ENCODE measurements at places on chromosomes 5 and 9.

DNA sequence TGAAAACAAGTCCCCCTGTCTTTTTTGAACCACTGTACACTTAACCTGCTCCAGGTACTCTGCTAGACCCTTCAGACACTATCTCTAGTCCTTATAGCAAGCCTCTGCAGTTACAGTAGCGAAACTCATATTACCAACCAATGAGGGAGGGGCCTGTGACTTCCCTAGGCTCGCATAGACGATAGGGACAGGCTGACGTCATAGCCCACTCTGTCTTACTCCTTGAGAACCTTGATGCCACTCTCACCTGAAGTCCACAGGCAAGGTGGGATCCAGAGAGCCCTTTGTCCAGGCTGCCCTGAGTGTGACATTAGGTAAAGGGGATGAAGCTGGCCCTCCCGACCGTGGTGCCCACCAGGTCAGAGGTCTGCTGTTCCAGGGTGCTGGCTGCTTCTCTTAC is 65.3 kb downstream of the ACTBL2 start:
- DNase-seq = no peak

DNA sequence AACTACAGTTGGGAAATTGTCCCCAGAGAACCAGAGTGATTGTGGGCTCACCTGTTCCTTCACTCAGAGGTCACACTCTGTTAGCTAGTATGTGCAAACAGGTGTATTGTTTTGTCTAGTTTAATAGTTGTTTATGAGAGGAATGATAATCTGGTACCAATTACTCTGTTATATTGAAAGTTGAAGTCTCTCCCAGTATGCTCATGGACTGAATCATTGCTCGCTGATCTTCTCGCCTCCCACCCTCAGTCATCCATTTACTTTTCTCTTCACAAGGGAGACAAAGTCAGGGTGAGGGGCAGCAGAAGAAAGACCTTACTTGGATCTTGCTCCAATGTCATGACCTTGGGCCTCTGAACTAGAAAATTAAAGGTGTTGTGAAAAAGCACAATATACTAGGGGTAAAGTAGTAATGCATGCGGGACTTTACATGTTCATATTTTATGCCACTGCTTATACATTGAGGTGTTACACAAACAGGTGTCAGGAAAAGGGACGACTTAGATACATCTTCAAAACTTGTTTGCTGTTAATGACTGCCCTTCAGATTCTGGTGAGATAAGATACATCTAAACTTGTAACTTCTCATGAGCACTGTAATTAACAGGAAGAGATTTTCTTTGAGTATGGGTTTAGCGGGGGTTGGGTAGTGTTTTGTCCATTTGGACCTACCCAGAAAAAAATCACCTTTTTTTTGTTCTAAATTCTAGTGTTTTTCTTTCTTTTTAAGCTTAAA is 36.9 kb downstream of the LNPEP start:
- no peak for DNase-seq

GRCh38 chr9:5922192-5922591 is 31.5 kb downstream of the MLANA start:
- DNase-seq = peak; percentile 45

DNA sequence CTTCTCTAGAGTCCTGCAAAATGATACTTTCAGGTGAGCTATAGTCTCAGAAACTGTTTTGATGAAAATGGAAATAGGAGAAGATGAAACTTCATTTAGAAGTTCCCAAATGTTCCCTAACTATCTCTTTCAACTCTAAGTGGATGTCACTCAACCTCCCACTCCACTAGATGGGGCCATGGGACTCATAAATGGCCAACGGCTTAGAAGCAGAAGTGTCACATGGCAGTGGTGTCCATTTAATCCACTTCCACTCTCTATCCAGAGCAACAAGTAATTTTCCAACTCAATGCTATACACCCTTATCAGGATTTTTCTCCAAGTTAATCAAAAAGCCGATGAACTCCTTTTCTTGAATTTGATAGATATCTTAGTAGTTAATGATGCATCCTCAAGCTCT is 295.7 kb downstream of the EDIL3 start:
- no peak for DNase-seq

DNA sequence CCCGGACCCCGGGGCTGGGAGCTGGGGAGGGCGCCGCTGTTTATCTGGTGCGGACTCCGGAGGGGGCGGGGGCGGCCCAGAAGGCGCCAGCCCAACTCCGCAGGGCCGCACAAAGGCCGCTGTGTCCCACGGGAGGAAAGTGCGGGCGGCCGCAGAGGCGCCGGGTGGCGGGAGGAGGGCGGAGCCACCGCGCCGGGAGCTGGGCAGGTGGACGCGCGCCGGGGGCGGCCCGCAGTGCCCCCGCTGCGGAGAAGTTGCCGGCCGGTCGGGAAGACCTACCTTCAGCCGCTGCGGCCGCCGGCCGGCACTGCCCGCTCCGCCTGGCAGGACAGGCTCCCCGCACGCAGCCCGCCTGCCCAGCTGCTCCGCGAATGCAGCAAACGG is 43.6 kb downstream of the NACC2 start:
- DNase-seq = no peak

DNA sequence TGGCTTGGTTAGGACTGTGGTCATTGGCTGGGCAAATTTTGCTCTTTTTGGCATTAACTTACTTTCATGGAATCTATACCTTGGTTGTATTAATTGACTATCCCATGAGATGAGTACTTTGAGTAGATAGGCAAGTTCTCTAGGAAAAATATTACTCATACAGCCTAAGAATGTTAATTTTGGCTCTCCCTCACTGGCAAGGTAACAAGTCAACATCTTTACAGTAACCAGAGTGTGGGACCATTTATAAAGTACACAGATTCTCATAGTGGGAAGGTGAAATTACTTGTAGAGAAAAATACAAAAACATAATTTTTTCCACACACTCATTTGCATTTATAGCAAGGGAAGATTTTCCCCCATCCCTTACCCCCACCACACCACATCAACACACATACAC is 154.6 kb upstream of the ZNF608 start:
- no peak for DNase-seq

- DNase-seq = no peak
Observed at GRCh38 chr5:170511551-170512258, 7.9 kb downstream of the KCNIP1 start.

GRCh38 chr5:73312146-73312871 is 136.3 kb downstream of the FOXD1 start:
- DNase-seq = no peak

GRCh38 chr5:21051945-21052344 is 1063.9 kb upstream of the CDH18 start:
- DNase-seq = no peak

DNA sequence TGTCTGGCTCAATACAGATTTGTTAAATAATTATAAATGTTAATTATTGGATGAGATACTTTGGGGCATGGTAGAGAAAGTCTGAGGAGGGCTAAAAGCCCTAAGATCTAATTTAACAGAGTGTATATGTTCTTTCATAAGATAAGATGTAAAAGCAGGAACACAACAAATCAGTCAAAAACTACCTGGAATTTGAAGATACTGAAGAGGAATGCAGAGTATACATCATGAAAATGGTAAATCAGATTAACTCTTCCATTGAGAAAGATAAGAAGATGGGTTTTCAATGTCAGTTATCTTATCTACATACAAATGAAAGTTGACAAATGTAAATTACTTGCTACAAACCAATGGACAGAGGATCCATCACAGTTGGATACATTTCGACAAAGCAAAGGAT is 107.3 kb upstream of the NFIB start:
- no peak for DNase-seq

DNA sequence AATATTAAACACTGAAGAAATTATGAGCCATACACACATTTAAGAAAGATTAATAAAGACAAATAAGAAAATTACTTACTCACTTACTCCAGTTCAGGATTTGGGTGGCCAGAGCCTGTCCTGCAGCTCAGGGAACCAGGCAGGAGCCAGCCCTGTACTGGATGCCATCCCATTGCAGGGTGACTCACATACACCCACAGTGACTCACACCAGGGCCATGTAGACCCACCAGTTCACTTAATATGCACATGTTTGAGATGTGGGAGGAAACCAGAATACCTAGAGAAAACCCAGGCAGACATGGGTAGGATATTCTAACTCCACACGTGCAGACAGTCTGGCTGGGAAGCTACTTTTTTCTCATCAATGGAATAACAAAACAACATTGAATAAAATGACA is 49.6 kb upstream of the ADRB2 start:
- no peak for DNase-seq

- no peak for DNase-seq
Observed at GRCh38 chr5:158304607-158305006, 445.7 kb upstream of the CLINT1 start.

DNA sequence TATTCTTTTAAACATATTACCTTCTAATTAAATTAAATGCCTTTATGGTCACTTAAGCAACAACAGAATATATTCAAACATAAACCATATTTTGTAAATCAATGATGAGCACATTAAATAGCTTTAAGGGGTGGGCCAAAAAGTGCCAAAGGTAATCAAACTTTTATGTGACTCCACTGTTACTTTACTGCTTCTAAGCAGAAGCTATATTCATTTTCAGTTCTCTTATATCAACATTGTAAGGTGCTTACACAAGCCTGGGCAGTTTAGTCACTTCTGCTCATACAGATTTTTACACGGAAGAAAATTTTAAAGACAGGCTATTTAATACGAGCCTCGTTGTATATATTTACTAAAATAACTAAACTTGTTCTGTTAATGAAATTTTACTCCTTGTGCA is 29.9 kb downstream of the RFX3 start:
- no peak for DNase-seq

GRCh38 chr5:160930406-160930805 is 78.4 kb upstream of the ATP10B start:
- no peak for DNase-seq

GRCh38 chr5:78809444-78809843 is 160.9 kb upstream of the LHFPL2 start:
- no peak for DNase-seq

GRCh38 chr9:36093384-36093783 is 43.1 kb upstream of the GLIPR2 start:
- no peak for DNase-seq

GRCh38 chr5:91296674-91297143 is 86.4 kb downstream of the ARRDC3 start:
- DNase-seq = no peak

GRCh38 chr5:36478646-36479317 is 127.6 kb upstream of the SLC1A3 start:
- no peak for DNase-seq

- DNase-seq = no peak
Observed at GRCh38 chr9:108631496-108632285, 224.1 kb downstream of the ACTL7B start.

DNA sequence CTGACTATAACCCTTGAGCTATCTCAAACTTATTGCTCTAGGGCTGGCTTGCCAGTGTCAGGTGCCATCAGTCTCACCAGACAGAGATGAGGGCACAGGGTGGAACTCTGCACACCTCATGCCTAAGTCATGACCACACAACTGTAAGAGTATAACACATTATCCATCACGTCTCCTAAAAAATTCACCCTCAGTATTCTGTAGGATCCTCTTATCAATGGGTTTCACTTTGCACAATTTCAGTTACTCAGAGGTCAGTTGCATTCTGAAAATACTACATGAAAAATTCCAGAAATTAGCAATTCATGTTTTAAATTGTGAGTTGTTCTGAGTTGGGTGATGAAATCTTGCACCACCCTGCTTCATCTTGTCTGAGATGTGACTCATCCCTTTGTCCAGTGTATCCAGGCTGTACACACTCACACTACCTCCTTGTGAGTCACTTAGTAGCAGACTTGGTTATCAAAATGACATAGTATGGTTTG is 690.9 kb upstream of the CDH18 start:
- no peak for DNase-seq

GRCh38 chr9:99486684-99487083 is 264.6 kb downstream of the SEC61B start:
- DNase-seq = no peak

GRCh38 chr5:139383993-139384590 is 995 bp upstream of the SLC23A1 start:
- DNase-seq = no peak

GRCh38 chr5:169607882-169608281 is 24.3 kb downstream of the SPDL1 start:
- DNase-seq = no peak

DNA sequence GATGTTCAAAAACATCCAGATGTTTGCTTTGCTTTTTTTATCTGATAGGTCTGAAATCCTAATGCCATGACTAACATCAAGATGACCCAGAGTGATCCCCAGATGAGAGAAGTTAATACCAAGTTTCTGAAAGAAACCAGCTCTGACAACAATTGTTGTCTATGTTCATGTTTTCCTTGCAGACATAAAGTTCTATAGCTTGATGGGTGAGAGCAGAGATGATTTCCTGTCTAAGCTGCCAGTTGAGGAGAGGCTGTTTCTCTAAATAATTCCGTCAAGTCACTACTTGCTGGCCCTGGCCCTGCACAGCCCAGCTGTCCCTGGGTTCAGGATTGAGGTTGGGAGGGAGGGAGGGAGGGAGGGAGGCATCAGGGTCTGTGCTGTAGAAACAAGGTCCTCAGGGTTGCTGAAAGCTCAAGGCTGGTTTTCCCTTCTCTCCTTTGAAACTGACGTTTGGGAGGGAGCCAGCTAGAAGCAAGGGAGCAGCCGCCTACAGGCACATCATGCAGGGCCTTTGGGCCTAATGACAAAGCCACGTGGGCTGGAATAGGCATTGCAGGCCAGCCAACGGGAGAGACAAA is 3.9 kb downstream of the SPARC start:
- no peak for DNase-seq

DNA sequence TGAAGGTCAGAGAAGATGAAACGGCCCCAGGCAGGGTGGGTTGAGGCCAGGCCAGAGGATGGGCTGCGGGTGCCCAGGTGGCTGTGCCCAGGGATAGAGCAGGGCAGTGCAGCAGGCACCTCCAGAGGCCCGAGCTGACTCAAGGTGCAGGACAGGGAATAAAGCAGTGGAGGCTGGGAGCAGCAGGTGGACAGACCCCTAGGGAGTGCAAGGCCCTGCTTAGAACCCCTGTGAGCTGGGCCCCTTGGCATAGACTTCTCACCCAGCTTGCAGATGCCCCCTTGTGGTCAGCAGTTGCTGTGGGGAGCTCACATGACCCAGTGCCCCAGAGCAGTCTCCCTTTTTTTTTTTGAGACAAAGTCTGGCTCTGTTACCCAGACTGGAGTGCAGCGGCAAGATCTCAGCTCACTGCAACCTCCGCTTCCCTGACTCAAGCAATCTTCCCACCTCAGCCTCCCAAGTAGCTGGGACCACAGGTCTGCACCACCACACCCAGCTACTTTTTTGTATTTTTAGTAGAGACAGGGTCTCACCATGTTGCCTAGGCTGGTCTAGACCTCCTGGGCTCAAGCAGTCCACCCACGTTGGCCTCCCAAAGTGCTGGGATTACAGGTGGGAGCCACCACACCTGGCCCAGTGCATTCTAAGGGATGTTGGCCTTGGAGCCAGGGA is 118.8 kb downstream of the WNK2 start:
- peak; percentile 74 for DNase-seq

- no peak for DNase-seq
Observed at GRCh38 chr9:98092613-98092931, 26.4 kb downstream of the TRIM14 start.

DNA sequence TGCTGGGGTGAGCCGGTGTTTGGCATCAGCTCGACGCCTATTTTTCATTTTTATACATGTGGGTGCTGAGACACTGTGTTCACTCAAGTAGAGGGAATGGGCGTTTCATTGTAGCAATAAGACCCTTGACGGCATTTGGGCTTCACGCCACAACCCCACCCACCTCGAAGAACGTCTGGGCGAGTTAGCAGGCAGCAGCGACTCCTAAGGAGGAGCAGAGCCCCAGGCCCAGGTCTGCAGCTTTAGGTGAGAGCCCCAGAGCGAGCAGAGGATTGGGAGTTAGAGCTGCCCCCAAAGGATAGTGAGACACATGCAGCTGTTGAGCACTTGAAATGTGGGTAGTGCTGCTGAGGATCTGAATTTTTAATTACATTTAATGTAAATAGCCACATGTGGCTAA is 1.6 kb upstream of the ZFP62 start:
- no peak for DNase-seq

Measured in CD8-positive, alpha-beta T cell (primary cell).